ENCODE measurements at places on chromosomes 2 and 18. TPM values are rescaled to one million over a fixed set of nuclear protein-coding genes. Genes with fewer than 3 reads are reported as not detected.

GRCh38 chr2:101763496-101764333 is 66.2 kb downstream of the MAP4K4 start:
- no peak for DNase-seq
- no peak overlapping the region for H3K4me3 ChIP-seq
- peaks cover 1% of the 10 kb centered on the region for H3K36me3 ChIP-seq
- H3K27me3 ChIP-seq: no peaks in the 10 kb centered on the region
- peaks cover 37% of the 10 kb centered on the region for H3K4me1 ChIP-seq

- peaks cover 43% of the 10 kb centered on the region for H3K36me3 ChIP-seq
- no peaks in the 10 kb centered on the region for H3K27me3 ChIP-seq
Measured at GRCh38 chr2:175107146-175107545, 60.9 kb downstream of the ATF2 start.

DNA sequence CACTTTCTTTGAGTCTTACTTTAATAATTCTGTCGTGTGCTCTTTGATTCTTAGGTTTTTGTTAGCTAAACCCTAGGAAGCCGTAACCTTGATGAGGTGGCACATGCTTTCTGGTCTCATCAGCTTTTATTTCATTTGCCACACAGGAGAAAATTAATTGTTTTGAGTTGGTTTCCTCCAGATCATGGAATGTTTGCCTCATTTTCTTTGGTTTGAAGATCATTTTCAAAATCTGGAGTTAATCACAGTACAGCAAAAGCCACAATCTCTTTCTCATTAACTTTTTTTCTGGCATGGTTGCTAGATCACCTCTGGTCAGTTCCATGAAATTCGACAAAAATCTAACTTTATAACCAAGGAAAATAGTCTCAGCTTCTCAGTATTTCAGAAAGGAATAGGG is 182.9 kb downstream of the MYO1B start:
- no peaks in the 10 kb centered on the region for H3K36me3 ChIP-seq
- H3K27me3 ChIP-seq: peaks cover 6% of the 10 kb centered on the region
- H3K4me1 ChIP-seq: no peaks in the 10 kb centered on the region
- H3K27ac ChIP-seq: no peak overlapping the region
- no peak overlapping the region for H3K4me3 ChIP-seq
- no peak for DNase-seq

- peaks cover 11% of the 10 kb centered on the region for H3K4me1 ChIP-seq
- no peak overlapping the region for H3K27ac ChIP-seq
- no peaks in the 10 kb centered on the region for H3K36me3 ChIP-seq
- no peak for DNase-seq
- H3K27me3 ChIP-seq: peaks cover 14% of the 10 kb centered on the region
- H3K4me3 ChIP-seq: no peak overlapping the region
Measured at GRCh38 chr2:177673602-177674595, 281.3 kb downstream of the AGPS start.

GRCh38 chr2:201669865-201670264 is 26.6 kb upstream of the TMEM237 start:
- H3K36me3 ChIP-seq: no peaks in the 10 kb centered on the region
- no peak overlapping the region for H3K4me3 ChIP-seq
- no peak for DNase-seq
- H3K4me1 ChIP-seq: no peaks in the 10 kb centered on the region
- H3K27ac ChIP-seq: no peak overlapping the region

- no peak for DNase-seq
- no peak overlapping the region for H3K4me3 ChIP-seq
- H3K27ac ChIP-seq: no peak overlapping the region
- peaks cover 48% of the 10 kb centered on the region for H3K4me1 ChIP-seq
- H3K27me3 ChIP-seq: no peaks in the 10 kb centered on the region
Measured at GRCh38 chr2:105848367-105848766, 103.7 kb downstream of the NCK2 start.

DNA sequence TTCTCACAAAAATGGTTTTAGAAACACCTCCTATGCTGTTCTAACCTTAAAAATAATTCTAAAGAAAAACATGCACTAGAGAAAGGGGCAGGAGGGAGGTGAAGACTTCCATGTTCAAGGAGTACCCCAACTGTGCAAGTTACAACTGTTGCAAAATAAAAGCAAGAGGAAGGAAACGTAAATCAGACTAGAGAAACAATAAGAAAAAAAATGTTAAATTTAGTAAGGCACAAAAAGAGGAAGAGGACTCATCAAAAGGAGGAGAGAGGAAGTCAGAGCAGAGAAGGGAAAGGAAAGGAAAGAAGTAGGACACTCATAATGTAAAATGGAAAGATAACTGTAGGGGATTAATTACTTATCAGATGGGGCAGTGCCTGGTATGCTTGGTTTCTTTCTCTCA is 34.1 kb downstream of the RAPH1 start:
- DNase-seq: no peak
- H3K4me1 ChIP-seq: peaks cover 8% of the 10 kb centered on the region
- H3K4me3 ChIP-seq: no peak overlapping the region
- H3K27ac ChIP-seq: no peak overlapping the region
- H3K27me3 ChIP-seq: no peaks in the 10 kb centered on the region
- peaks cover 5% of the 10 kb centered on the region for H3K36me3 ChIP-seq

GRCh38 chr2:26652361-26653041 is 11.3 kb upstream of the CIB4 start:
- no peaks in the 10 kb centered on the region for H3K36me3 ChIP-seq
- H3K4me1 ChIP-seq: no peaks in the 10 kb centered on the region
- no peak overlapping the region for H3K4me3 ChIP-seq
- H3K27ac ChIP-seq: no peak overlapping the region
- peaks cover 5% of the 10 kb centered on the region for H3K27me3 ChIP-seq
- no peak for DNase-seq

DNA sequence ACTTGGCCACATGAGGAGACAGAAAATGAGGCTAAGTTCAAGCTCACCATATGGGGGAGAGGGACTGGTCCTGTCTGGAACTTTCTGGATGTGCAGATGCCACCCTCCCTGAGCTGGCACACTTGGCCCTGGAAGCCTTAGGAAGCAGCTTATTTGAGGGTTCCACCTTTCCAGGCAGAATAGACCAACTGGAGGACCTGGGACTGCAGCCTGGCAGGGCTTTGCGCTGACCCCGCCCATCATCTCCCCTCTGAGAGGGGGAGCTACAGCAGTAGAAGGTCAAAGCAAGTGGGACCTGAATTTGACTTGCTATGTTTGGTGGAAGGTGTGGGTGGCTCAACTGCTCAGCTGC is 39.5 kb downstream of the TMEM17 start:
- no peaks in the 10 kb centered on the region for H3K36me3 ChIP-seq
- no peak overlapping the region for H3K27ac ChIP-seq
- DNase-seq: no peak
- peaks cover 2% of the 10 kb centered on the region for H3K27me3 ChIP-seq

The GPD2 gene
- total RNA-seq: 19.7 TPM

The LRATD1 gene
- total RNA-seq: not detected

The SLC9A2 gene
- not detected for total RNA-seq

The ERBB4 gene
- not detected for total RNA-seq

The VIL1 gene
- total RNA-seq: not detected

The MFF gene
- total RNA-seq: 71.6 TPM

Measured in activated CD4-positive, alpha-beta T cell treated with anti-CD3 and anti-CD28 coated beads, Interleukin-2, amount 10 ng/mL, durations not matched to agents 24 days and 14 days (primary cell).